ENCODE measurements at places on chromosomes 1 and 21.

- no peak for DNase-seq
These were observed 173.0 kb upstream of the FMN2 start for GRCh38 chr1:239918634-239919033.

- no peak for DNase-seq
These were observed 50.4 kb upstream of the ADAMTS5 start for GRCh38 chr21:27017246-27017645.

DNA sequence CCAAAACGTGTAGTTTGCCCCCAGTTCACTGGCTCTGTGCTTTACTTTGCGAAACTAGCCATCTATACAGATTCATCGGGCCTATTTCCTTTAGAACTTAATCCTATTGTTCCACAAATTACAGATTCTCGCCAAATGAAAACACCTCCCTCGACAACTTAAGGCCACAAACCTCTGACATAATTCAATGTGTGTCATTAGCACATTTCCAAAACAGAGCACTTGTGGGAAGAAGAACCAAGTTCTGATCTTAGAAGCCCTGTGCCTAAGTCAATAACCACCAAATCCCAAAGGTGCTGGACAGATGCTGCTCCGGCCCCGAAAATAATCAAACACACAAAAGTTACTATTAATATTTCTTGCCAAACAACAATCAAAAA, 93.9 kb downstream of the SLC45A1 start:
- DNase-seq = no peak

DNA sequence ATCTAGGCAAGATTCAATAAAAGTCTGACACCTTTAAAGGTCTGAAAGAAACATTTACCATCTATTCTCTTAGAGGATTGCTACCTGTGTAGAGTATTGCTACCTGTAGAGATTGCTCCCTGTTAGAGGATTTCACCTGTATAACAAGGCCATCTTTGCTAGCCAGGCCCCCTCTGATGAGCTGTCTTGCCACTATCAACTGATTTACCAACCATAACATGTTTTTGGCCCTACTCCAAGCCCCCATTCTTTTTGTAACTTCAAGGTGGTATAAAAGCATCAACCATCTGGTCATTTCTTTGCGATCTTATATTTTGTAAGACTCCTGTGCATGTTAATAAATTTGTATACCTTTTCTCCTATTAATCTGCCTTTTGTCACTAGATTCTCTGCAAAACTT, 424.7 kb upstream of the CAMK1G start:
- no peak for DNase-seq

- no peak for DNase-seq
These were observed 9.9 kb upstream of the ABCD3 start for GRCh38 chr1:94408104-94408830.

DNA sequence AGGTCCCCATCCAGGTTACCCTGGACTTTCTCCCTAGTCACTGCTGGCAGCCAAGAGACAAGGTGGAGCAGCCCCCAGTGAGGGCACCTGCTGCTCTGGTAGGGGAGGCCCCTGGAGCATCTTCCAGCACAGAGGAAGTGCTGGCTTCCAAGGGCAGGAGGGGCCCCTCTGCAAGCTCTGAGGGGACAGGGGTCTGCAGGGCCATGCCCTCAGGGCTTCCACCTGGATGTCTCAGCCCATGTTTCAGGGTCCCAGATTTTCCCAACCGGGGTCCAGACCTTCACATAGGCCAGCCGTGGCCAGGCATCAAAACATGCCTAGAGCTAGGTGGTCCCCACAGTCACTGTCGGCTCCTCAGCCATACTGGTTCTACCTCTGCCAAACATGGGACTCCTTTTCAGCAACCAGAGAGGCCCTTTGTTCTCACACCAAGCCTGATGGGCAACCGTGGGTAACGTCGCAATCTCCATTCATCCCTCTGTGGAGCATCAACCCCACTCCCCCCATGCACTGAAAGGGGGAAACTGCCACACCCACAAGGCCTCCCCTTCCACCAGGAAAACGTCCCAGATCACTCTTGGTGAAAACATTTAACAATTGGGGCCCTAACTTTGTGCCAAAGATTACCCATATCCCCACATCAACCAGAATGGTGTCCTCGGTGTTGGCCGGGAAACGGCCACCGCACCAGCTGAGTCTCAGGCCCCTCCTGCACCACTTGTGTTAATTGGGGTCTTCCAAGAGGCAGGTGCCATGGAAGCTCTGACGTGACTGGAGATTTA, 1.9 kb upstream of the COL6A2 start:
- no peak for DNase-seq

DNA sequence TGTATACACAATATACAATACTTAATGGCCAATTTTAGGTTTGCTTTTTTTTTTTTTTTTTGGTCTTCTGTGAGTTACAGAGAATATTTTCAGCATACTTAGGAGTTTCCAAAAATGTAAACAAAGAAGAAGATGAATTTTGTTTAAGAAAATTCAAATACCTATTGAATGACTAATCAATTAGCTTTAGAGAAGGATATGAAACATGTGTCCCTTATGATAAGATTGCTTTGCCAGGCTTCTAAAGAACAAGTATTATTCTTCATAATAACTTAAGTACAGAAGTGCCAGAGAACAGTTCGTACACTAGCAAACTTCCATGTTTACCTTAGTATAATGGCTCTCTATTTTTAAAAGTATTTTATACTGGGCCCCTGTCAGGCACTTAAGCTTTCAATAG, 1191.0 kb upstream of the NCAM2 start:
- no peak for DNase-seq

DNA sequence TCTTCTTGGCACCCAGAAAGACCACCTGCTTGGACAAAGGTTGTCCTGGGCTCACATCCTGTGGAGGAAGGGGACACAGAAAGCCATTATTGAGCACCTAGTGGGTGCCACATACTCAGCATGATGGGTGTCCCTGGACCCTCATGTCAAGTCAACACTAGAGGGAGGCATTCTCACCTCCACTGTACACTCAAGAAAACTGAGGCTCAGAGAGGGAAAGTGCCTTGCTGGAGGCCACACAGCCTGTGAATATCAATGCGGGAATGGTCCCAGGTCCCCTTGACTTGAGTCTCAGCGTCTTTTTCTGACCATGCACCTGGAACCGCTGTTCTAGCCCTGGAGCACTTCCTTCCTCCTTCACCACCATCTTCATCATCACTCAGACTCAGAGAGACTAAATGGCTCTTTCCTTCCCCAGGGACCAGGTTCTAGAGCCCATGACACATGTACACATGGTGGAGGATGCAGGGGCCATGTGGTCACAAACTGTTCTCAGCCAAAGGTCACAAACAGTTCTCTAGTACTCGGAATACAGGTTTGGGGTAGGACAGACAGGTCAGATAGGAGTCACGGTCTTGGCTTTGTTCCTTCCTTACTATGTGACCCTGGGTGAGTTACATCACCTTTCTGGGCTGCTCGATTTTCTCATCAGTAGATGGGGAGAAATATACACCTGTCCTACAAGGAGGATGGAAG, 89.2 kb upstream of the WNT4 start:
- no peak for DNase-seq

DNA sequence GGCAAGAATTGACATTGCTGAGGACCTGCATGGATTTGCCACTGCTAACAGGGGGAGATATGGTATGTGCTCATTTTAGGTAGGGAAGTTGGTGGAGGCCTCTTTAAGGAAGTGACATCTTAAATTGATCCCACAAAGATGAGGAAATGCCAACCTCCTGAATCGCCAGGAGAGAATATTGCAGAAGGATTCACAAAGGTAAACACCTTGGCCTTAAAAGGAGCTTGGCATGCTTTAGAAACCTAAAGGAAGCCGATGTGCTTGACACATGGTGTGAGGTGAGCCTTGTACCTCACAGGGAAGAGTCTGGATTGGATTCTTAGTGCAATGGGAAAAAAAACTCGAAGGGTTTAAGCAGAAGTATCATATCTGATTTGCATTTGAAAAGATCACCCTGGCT, 470.5 kb upstream of the DAB1 start:
- DNase-seq = no peak

- DNase-seq = no peak
These were observed 599.1 kb upstream of the PRMT6 start for GRCh38 chr1:106457368-106457767.

GRCh38 chr21:46080171-46081021, 17.5 kb upstream of the COL6A2 start:
- DNase-seq = no peak

- no peak for DNase-seq
These were observed 129.7 kb upstream of the UBE2U start for GRCh38 chr1:64073705-64074104.

DNA sequence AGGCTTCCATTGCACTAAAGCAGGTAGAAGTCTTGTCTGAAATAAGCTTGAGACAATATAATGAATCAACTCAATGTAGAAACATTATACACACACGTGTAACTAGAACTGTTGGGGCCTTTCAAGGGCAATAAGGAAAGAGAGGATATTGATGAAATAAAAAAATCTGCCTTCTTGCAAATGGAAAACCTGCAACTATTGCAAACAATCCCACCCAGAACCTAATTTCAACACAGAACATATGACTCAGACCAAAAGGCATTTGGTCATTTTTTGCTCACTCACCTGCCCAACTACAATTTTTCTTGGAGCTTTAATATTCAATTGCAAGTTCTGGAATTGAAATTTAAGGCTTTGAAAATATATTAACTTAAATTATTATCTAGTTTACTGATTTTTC, 900.1 kb downstream of the TTLL7 start:
- no peak for DNase-seq

DNA sequence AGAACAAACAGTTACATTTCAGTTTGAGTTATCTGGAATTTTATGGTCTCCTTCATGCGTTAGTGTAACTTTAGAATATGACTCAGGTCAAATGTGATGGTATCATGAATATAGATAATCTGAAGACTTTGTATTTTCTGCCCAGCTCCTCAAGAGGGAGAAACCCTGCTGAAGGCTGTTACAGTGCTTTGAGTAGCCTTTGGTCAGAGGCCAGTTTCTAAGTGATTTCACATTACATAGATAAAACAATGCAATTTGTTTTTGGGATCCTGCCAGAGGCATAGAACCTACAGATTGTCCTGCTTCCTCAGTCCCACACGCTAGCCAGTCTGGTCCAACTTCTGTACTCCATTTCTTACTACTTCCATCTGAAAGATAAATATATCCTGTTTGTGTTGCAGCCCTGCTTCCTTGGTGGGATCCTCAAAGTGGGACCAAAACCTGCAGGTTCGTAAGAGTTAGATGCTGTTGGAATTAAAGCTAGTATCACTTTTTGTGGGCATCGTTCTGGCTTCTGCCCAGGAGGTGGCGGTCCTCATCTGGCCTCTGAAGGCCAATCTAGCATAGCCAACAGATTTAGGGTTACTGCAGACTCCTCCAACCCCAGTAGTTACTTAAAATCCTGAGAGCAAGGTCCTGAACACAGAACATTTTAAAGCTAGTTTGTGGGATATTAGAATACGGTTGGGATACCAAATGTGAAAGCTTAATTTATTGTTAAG, 645.8 kb upstream of the USP24 start:
- DNase-seq = no peak

- no peak for DNase-seq
These were observed 96.7 kb upstream of the GNG4 start for GRCh38 chr1:235746245-235746644.

GRCh38 chr1:32494196-32494595, 29.3 kb downstream of the ZBTB8B start:
- no peak for DNase-seq

- DNase-seq = peak; percentile 62
These were observed 300.0 kb downstream of the RRAGC start for GRCh38 chr1:38559446-38560165.

DNA sequence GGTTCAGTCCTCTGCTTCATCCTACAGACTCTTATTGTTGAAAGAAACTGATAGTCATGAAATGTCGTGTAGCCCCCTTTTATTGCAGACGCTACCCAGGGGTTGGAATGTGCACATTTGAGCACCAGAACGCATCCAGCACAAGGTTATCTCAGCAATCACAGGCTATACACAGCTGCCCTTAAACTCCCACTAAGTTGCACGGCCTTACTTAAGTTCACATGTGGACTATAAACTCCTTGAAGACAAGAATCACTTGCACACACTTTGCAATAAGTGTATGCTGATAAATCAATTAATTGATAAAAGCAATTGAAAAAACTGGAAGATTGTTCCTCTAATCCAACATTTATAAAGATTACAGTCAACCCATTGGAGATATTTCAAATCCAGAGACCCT, 18.9 kb downstream of the SLC30A10 start:
- no peak for DNase-seq

DNA sequence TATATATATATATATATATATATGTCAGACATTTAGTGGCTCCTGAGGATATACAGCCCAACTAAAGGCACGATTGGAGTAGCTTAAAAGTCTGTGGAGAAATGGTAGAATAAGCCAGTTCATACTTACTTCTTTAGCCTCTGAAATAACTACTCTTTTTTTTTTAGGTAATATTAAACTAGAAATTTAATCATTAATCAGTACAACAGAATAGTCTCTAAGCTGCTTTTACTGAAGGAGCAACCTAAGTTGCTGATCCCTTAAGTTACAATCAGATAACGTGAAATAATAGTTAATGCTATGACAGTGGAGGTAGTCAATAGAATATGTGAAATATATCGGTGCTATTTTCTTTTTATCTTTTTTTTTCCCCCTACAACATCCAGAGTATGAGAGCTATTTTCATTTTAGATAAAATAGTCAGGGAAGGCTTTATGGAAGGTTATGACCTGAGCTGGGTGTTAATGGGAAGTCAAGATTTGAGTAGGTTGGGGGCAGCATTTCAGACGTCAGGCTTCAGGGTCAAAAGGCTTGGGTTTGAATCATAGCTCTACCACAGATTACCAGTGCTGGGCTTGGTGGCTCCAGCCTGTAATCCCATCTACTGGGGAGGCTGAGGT, 15.6 kb downstream of the ZMPSTE24 start:
- DNase-seq = no peak

DNA sequence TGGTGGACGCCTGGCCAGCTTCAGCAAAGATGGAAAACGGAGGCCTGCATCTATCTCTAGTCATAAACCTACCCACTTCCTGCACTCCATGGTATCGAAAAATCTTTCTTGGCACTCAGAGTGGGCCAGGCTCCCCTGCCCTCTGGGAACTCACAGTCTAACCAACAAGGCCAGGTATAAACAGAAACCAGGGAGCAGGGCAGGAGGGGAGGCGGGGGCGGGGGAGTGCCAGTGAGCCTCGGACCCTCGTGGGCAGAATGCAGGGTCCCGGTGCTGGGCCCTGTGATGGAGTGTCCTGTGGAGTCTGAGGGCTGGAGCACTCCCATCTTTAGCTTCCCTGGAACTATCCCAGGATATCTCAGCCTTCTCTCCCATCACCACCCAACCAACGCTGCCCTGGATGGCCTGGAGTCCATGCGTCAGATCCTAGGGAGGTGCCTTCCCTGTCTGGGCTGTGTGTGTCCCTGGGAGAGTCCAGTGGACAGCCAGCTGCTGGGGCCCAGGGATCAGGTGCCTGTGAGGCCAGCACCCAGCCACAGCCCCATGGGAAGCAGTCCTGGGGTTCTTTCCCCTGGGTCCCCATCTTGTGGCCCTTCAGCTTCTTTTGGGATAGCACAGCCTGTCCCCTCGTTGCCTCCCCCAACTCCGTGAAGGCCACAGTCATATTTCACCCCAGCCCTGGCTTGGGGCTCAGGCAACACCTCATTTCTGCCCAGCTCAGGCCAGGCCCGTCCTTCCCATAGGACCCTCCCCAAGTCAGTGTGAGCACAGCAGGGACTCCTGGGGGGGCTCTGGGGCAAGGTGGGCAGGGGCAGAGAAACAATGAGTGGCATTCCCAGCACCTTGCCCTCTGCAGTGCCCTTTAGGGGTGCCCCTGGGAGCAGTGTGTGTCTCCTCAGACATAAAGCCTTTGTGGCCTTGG, 1.1 kb upstream of the EPS8L3 start:
- peak; percentile 3 for DNase-seq

All from activated T-helper 1 cell treated with anti-CD3 and anti-CD28 coated beads, Interleukin-2, amount 50 U/mL, for 16 hours (primary cell).